ENCODE measurements at places on chromosomes 3 and 15.

DNA sequence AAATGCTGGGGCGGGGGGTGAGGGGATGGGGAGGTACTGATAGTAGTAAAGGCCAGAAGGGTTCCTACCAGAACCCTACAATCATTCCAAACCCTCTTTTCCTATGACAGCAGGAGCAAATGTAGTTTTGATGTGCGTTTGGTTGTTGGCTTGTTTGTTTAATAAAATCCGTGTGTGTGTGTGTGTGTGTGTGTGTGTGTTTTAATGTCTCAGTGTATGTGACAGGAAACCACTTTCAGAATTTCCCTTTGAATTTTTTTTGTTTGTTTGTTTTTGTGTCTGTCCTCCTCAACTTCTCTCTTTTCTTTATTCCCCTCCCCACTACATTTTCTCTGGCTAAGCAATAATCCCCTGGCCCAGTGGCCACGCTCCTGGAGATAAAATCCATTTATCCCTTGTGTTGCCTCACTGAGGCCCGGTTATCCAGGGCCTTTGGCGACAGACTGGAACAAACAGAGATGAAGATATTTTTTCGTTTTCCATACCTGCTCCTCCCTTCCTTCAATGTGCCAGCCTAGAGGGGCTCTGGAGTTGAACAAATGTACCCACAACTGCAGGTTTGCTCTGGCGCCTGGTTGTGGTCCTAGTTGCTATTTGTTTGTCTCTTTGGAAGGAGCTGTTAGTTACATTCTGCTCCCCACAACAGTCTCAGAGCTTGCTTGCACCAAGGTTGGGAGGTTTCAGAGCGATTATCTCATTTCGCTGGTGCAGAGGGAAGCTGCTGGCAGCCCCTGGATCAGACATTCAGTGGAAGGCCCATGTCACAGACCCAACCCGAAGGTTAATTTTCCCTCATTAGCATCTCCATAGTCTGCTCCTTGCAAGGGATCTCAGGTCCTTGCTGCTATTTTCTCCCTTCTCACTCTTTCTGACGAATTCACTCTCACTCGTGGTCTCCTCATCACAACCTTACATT lies 17.9 kb downstream of the NR2F2 start:
- no peak for DNase-seq

- no peak for DNase-seq
These were observed 493.4 kb upstream of the ALCAM start for GRCh38 chr3:104873331-104873730.

- no peak for DNase-seq
These were observed 314.2 kb downstream of the ZNF385D start for GRCh38 chr3:21436835-21437234.

- no peak for DNase-seq
These were observed 166.1 kb downstream of the PGPEP1L start for GRCh38 chr15:98841419-98841970.
